ENCODE measurements at places on chromosomes 5 and 9.
A peak's percentile ranks its signal among the peaks of the same experiment; 100 is the strongest.

DNA sequence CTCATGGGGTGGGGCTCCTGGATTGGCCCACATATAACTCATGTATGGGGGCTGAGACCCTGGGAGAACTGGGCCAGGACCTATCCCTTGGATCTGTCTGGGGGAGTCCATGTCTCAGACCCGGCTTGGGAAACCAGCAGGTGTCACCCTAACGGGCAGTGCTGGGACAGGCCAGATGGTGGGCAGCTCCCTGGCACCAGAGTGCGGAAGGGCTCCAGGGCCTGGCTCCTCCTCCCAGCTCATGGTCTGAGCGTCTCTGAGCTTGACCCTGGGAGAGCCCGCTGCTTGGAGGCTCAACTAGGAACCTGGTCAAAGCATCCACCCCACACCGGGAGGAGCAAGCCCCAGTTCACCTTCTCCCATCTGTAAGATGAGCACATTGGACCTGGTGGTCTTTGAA, 15.5 kb upstream of the NCS1 start:
- DNase-seq, result no peak

DNA sequence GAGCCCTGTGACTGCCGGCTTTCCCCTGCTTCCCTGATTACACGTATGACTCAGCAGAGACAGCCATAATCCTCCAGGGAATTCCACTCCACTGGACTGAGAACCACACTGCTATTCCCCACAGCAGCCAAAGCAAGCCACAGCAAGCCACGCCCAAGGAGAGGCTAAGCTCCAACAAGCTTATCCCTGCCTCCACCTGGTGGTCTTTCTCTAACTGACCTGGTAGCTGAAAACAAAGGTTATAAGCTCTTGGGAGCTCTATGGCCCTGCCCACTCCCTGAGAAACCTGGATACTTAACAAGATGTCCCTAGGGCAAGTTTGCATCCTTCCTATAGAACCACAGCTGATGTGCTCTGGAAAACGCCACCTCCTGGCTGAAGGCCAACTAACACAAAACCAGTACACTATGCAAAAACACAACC, 613.7 kb upstream of the CDH18 start:
- DNase-seq, result no peak

- no peak for DNase-seq
Measured at GRCh38 chr5:137627706-137628105, 108.2 kb downstream of the KLHL3 start.

DNA sequence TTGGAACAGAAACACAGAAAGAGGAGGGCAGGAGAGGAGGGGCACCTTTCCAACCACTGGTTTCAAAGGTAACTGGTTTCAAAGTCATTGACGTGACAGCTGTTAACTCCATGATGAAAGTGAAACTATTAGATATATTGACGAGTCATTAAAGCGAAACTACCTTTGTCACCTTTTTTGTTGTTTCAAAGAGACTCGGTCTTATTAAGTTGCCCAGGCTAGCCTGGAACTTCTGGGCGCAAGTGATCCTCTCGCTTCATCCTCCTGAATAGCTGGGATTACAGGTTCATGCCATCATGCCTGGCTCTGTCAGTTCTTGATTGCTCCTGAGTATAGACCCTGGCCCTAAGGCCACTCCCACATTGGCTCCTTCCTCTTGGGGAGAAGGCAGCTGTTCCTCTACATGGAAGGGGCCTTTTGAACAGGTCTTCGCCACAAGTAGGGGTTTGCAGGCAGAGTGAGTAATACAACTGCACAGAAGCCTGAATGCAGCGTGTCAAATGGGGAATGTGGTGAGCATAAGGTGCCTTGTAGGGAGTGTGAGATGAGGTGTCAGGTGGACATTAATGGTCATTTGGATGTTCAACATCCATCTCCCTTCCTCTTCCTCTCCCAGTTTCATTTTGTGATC, 3.4 kb upstream of the F12 start:
- DNase-seq, result no peak

GRCh38 chr5:174610968-174611367, 113.4 kb upstream of the MSX2 start:
- peak; percentile 67 for DNase-seq

DNA sequence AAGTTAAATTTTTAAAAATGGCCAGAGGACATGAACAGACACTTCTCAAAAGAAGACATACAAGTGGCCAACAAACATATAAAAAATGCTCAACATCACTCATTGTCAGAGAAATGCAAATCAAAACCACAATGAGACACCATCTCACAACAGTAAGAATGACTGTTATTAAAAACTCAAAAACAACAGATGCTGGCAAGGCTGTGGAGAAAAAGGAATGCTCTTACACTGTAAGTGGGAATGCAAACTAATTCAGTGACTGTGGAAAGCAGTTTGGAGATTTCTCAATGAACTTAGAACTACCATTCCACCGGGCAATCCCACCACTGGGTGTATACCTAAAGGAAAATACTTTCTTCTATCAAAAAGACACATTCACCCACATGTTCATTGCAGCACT, 168.5 kb upstream of the PIK3R1 start:
- peak; percentile 7 for DNase-seq

DNA sequence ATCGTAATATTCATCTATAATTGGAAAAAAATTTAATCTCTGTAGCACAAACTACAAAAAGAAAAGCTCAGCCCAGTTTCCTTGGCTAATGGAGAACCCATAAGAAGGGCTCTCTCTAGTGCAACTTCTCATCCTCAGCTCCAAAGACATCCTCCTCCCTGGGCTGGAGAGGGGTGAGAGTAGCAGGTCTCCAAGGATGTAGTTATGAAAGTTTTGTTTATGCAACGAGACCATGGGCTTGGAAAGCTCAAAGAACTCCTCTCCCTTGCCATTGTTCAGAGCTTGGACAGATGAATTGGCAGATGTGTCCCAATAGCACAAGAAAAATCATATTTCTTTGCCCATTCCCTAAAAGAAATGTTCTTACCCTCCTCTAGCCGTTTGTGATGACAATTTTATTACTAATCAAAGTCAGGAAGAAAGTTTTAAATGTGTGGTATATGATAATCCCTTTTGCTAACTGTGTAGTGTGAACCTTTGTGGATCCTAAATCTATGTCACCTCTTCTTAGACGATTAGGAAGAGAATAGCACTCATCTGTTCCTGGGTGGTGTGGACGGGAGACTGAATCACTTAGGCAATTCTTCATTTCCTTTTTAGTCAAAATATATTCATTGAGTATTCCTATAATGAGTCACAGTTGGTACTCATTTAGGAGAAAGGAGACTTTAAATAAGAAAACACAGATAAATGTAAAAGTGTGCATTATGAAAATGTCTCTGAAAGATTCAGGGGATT, 52.2 kb downstream of the GARNL3 start:
- DNase-seq, result no peak

GRCh38 chr9:122815544-122815943, 12.8 kb downstream of the PDCL start:
- no peak for DNase-seq

DNA sequence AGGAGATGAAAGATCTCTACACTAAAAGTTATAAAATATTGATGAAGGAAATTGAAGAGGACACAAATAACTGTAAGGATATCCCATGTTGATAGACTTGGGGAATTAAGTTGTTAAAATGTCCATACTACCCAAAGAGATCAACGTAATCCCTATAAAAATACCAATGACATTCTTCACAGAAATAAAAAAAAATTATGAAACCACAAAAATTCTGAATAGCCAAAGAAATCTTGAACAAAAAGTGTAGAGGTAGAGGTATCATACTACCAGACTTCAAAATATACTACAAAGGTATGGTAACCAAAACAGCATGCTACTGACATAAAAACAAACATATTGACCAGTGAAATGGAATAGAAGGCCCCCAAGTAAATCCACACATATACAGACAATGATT, 71.5 kb upstream of the ELL2 start:
- no peak for DNase-seq

GRCh38 chr5:42745856-42746255, 10.8 kb upstream of the CCDC152 start:
- no peak for DNase-seq

DNA sequence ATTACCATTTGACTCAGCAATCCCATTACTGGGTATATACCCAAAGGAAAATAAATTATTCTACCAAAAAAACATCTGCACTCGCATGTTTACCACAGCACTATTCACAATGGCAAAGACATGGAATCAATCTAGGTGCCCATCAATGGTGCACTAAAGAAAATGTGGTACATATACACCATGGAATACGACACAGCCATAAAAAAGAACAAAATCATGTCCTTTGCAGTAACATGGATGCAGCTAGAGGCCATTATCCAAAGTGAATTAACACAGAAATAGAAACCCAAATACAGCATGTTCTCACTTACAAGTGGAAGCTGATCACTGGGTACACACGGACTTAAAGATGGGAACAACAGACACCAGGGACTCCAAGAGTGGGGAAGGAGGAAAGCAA, 2.1 kb downstream of the CDC23 start:
- no peak for DNase-seq

GRCh38 chr5:137096149-137097103, 402.7 kb downstream of the SPOCK1 start:
- DNase-seq, result no peak

- DNase-seq, result no peak
Measured at GRCh38 chr9:110104261-110104809, 103.6 kb downstream of the C9orf152 start.

DNA sequence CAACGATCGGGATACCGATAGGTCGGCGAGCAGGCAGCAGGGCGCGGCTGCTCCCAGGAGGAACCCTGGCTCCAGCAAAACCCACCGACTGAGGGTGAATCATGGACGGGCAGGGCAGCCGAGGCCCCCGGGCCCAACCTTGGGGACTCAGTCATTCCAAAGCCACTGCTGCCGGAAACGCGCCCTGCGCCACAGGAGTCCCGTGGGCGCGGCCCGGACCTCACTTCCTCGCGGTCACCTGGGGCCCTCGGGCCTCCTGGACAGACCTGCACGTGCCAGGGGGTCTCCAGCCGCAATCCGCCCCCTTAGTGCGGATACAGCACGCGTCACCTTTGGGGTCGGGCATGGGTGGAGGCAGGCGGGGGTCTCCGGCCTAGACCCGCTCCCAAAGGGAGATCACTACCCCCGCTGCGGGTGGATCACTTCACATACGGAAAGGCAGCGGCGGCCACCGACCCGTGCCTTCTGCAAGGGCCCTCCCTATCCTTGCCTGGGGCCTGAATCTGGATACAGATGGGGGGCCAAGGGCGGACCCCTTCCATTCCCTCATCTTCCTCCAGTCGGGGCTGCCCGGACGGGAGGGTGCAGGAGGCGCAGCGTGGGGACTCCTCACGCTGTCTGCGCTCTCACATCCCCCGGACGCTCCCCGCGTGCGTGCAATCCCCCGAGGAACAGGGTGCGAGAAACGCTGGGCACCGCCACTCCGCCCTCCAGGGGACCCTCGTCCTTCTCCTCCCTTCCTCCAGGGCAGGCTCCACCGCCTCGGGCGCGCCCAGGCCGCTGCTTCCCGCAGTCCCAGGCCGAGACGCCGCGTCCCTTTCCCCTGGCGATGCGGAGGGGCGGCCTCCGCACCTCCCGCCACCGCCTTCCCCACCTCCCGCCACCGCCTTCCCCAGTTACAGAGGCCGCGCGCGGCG, 586 bp downstream of the TXN start:
- no peak for DNase-seq

GRCh38 chr9:129133082-129133481, 21.9 kb downstream of the PTPA start:
- no peak for DNase-seq

GRCh38 chr9:134575901-134576176, 65.8 kb upstream of the COL5A1 start:
- DNase-seq, result no peak

DNA sequence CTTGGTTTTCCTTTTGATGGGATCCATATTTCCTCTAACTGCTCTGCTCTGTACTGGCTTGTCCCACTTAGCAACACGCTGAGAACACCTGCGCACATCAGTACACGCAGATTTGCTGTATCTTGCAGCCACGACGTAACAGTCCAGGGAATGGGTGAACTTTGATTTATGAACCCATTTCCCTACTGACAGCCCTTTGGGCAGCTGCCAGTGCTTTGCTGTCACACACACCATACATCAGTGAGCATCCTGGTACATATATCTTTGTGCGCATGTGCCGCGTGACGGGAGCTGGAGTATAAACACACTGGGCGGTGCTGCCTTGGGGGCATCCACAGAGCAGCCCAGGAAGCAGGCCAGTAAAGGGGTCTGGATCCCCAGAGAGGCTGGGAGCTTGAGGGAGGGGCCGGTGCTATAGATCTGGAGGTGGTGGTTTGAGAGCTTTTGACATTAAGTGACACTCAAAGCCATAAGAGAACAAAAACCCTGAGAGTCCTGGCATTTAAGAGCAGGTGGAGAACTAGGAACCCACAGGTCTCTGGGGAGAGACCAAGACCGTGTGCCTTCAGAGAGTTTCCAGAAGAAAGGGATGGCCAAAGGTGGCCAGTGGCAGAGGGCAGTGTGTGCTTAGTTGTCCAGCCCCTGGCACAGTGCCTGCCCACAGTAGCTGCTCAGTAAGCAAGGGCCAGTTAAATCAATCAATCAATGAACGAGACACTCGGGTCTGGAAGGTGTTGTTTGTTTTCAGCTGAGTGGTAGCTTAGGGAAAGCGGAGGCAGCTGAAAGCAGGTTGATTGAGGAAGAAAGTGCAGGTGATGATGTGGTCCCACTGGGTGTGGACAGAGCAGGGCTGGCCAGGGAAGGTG, 53.7 kb downstream of the LMX1B start:
- no peak for DNase-seq

GRCh38 chr5:54528633-54529209, 11.2 kb downstream of the SNX18 start:
- DNase-seq, result no peak

DNA sequence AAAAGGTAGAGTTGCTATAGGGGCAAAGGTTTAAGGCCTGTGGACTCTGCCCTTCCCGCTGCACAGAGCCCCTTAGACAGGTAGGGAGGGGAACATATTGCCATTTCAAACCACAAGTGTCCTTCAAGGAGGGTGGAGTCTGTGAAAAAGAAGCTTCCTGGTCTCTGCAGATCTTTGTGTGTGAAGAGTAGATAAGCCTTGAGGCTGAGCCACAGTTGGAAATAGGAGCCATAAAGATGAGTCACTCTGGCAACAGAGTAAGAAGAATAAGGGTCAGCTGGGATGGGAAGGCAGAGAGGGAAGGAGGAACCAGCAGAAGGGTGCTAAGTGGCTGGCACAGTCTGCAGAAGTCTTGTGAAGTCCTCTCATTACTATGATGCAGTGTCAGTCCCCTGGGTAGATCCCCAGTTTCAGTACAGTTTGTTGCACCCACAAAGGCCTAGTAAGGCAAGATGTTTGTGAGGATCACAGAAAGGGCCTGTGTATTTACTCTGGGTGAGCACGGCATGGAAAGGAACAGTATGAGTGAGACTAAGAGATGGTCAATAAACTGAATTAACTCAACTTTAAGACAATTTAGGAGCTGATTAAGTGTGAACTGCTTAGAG, 18.1 kb downstream of the GRXCR2 start:
- peak; percentile 36 for DNase-seq

DNA sequence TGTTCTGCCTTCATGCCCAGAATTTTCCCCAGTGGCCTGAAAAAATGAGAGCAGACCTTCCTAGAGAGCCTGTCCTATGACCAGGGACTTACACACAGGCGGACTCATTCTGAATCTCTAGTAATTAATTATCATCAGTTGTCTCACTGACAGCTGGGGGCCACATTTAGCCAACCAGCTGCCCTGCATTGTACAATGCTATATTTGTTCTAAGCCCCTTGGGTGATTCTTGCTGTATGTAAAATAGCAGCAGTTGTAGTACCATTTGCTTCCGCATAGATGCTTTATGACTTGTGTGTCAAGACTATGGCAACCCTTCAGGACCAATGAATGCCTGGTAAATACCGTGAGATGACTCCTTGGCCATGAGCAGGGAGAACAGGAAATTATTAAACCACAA, 415.4 kb upstream of the SEMA6A start:
- no peak for DNase-seq
